NCI-H748 treated with DMSO at 0.1 percent for 48 hours (cell line): ENCODE measurements at places on chromosomes 3 and 15.

DNA sequence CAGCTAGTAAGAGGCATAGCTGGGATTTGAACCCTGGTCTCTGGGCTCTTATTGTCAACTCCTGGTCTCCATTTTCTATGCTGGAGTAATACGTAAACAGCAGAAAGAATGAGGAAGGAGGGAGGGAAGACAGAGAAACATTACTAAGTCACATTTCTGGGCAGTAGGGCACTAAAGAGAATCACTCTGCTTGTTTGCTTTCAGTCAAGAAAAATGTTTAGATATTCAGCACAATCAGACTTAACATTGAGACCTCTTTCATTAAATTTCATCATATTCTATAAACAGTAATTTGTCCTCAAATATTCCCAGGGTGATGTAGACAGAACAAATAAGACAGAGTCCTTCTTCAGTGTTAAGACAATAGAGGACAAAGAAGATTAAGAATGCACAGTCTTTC is 67.7 kb upstream of the BNC1 start:
- DNase-seq: no peak

- DNase-seq: no peak
These were observed 10.3 kb downstream of the CXCR6 start for GRCh38 chr3:45953536-45953935.

DNA sequence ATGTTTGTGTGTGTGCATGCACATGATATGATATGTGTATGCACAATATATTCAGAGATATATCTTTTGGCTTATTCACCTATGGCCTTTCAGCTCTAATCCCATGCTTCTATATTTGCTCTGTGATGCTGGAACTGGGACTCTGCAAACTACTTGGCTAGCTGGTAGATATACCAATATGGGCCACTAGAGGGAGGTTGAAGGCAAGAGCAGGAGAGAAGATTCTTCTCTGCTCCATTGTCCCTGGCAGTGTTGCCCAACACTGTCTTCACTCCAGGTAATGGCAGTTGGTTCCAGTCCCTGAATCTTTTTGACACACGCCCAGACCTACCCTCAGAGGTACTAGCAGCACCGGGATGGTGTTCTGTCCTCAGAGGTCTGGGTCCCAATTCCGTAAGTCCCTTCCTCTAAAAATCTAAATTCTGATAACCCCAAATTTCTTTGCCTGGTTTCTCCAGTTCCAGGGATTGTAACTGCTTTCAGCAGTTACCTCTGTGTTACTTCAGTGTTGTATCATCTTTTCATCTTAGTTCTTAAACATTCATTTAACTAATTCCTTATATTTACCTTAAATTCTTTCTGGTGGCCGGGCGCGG is 44.7 kb downstream of the GTPBP8 start:
- DNase-seq: peak; percentile 4

GRCh38 chr3:154666542-154666941 is 236.6 kb upstream of the GPR149 start:
- no peak for DNase-seq

DNA sequence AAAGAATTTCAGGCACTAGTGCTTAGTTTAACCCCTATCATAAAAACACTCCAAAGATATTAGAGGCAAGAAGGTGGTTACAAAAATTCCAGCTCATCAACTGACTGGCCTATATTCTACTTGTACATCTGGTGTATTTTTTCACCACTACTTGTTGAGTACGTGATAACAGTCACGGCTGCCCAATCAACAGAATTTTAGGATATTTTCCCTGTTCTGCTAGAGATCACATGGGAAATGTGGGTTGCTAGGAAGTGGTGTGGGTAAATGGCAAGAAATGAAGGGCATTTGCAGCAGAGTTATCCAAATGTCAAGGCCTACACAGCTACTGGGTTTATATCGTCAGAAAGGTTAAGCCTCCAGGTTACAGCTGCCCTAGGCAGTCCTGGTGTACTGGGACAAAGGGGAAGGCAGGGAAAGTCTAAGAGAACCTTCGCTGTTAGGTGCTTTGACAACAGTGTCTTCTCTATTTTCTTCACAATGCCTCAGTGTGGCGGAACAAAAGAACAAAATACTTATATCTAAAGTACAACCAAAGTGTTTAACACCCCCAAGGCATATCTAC is 81.9 kb downstream of the FMN1 start:
- DNase-seq: no peak

DNA sequence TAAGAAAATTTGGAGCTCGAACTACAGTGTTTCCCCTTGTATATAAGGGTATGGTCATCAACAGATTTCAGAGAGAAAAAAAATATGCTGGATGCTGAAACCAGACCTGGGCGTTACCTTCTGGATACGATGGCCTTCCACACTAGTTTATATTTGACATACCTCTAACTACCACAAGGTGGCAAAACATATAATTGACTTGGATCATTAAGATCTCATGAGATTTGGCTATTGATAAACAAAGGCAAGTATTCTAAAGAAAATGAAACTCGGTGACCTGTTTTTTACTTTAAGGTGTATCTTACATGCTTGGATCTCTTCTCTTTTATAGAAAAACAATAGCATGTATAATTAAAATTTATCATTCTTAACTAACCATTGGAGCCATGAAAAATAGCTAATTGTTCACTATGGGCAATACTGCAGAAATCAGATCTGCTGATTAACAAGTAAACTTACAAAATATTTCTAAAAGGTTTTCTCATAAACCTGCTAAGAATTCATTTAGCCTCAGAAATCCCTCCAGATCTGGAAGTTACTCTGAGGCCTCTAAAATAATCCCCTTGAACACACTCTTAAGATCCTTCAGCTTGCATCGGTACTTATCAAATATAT is 300.6 kb upstream of the KCNH8 start:
- no peak for DNase-seq

GRCh38 chr3:111861391-111861790 is 2.3 kb downstream of the PHLDB2 start:
- DNase-seq: no peak

DNA sequence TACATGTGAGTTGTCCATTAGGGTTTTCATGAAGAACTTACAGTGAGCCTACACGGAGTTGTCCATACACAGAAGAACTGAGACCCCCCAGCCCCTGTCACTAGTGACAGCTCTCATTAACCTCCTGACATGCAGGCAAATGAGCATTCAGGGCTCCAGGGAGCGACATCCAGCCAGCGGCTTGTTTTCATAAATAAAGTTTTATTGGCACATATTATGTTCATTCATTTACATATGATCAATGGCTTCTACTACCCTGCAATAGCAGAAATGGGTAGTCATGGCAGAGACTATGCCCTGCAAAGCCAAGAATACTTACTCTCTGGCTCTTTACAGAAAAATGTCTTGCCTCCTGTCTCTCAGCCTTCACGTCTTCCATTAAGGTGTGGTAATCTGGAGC is 553.5 kb downstream of the EDEM1 start:
- no peak for DNase-seq

- no peak for DNase-seq
These were observed 17.8 kb downstream of the ZBTB38 start for GRCh38 chr3:141386126-141386488.

DNA sequence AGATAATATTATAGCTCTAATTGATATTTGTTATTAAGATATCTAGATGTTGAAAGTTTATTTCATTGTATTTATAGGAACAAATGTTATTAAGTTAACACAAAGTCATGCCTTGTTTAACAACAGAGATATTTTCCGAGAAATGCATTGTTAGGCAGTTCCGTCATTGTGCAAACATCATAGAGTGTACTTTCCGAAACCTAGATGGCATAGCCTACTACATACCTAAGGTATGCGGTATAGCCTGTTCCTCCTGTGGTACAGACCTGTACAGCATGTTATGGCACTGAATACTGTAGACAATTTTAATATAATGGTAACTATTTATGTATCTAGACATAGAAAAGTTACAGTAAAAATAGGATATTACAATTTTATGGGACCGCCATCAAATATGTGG is 114.3 kb downstream of the NAALADL2 start:
- no peak for DNase-seq

DNA sequence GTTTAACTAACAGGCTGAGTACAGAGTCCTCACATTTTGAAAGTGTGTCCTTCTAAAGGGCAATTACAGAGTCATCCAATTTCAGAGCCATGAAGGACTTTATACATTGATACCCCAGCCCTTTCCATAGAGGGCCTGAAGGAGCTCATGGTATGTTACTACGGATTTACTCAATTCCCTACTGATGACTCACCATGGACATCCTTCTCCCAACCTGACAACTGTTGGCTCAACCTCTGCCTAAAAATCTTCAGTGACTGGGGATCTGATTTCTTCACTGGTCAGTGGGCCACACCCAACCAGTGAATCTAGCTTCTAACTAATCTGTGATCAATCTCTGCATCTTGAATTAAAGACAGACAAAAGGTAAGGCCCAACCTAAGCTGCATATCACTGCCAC is 963.4 kb upstream of the CFAP20DC start:
- DNase-seq: no peak

- DNase-seq: no peak
These were observed 457 bp upstream of the DNAJA4 start for GRCh38 chr15:78263907-78264303.

GRCh38 chr3:106176734-106177133 is 307.9 kb upstream of the CBLB start:
- no peak for DNase-seq
